ENCODE measurements at places on chromosomes 7 and 10.

DNA sequence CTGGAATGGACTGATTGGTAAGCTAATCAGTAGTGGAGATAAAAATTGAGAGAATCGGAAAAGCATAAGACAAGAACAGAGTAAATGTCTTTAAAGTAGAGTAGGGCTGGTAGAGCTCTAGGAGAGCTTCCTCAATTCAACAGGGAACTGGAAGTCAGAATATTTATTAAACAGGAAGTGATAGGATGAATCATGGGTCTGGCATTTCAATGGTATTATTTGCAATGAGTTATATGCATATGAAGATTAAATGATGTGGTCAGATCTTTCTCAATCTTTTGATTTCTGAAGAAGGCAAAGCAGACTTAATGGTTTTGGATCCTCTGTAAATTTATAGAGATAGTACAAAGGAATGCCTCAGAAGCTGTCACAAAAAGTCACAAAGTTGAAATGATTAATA, 349.0 kb downstream of the HPSE2 start:
- DNase-seq = peak; percentile 45

GRCh38 chr7:98200364-98200763, 10.9 kb upstream of the BHLHA15 start:
- DNase-seq = no peak

GRCh38 chr7:137626469-137627067, 220.2 kb downstream of the DGKI start:
- peak; percentile 54 for DNase-seq

DNA sequence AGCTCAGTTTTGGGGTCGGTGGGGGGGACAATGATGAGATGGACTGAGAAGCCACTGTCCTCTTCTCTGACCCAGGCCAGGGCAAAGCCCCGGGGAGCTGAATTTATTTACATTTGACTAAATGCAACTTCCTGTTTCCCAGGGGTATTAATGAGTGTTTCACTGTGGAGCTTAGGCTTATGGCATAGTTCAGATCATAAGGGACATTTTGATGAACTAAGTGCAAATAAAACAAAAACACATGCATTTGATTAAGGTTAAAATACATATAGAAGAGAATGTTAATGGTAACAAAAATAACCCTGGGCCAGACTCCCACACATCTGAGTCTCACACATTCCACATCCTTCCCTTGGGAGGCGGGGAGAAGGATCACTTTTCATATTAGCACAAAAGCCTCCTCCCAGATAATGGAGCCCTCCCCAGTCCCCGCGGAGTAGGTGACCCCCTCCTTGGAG, 320.6 kb downstream of the FRMD4A start:
- DNase-seq = peak; percentile 87

DNA sequence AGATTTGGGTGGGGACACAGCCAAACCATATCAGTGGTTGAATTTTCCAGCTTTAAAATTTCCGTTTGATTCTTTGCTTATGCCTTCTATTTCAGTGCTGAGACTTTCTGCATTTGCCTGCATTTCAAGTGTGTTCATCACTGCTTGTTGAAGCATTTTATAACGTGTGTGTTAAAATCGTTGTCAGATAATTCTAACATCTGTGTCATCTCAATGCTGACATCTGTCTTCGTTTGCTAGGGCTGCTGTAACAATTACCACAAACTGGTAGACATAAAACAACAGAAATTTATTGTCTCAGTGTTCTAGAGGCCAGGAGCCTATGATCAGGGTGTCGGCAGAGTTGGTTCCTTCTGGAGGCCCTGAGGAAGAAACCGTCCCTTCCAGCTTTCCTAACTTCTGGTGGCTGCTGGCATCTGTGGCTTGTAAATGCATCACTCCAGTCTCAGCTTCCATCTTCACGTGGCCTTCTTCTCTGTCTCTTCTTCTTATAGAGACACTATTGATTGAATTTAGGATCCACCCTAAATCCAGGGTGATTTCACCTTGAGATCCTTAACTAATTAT, 71.1 kb upstream of the SDK1 start:
- DNase-seq = no peak

- peak; percentile 98 for DNase-seq
These were observed 31.5 kb upstream of the NRP1 start for GRCh38 chr10:33365871-33366411.

DNA sequence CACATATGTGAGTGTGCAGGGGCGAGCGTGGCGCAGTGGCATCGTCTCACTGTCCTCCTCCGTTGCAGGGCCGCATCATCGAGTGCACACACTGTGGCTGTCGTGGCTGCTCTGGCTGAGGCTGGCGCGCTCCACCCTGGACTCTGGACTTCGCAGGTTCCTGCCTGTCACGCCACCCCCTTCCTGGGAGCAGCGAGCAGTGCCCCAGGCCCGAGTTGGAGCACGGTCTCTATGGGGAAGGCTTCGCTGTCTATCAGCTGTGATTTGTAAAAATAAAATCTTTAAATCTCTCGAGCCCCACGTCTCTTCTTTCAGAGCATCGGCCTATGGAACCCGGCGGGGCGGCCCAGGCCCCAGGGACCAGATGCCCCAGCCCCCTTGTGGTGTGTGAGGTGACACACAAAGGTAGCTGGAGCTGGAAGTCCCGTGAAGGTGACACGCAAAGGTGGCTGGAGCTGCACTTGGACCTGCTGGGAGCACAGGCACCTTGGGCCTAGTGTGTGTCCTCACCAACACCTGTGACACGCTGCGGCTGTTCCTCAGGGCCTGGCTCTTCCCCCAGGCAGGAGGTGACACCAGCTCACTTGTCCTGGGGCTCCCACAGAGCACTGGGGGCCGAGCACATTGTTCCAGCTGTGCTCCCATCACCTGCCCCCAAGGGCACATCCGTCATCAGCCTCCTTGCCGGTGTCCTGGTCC, 10.7 kb downstream of the BUD31 start:
- DNase-seq = no peak

- peak; percentile 47 for DNase-seq
These were observed 84.3 kb upstream of the CACNA2D1 start for GRCh38 chr7:82527851-82528250.

DNA sequence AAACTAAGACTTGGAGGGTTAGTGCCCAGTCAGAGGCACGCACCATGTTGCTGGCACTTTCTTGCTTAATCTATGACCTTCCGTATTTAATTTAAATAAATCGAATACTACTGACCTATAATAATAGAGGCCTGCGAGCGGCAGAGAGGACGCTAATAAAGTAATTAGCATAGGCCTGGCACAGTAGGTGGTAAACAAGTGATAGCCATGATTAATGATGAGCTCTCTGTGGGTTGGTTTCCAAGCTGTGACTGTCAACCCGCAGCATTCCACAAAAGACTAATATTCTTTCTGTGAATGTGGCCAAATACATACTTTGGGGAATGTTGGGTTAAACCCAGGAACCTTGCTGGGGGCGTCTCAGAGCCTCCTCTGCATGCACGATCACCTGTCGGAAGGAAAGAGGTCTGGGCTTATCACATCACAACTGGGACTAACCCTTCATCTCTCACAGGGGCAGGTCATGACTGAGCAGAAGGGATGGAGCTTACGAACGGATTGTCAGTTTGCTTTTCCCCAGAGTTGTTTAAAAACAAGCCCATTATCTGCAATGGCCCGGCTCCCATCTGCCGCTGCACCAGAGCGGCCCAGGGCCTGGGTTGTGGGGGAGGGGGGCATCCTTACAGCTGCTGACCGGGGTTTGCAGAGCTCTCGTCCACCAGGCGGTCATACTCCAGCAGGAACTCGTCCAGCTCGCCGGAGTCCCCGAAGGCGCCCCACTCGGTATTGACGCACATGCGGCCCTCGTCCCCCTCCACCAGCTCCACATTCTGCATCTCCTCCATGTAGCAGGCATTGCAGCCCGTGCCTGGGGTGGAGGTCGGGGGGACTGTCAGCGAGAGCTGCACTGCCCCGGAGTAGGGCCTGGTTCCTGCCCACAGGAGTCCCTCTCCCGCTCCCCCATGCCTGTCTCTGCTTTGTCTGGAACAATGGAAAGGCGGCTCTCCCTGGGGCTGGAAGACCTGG, 6.2 kb upstream of the MYL7 start:
- no peak for DNase-seq

DNA sequence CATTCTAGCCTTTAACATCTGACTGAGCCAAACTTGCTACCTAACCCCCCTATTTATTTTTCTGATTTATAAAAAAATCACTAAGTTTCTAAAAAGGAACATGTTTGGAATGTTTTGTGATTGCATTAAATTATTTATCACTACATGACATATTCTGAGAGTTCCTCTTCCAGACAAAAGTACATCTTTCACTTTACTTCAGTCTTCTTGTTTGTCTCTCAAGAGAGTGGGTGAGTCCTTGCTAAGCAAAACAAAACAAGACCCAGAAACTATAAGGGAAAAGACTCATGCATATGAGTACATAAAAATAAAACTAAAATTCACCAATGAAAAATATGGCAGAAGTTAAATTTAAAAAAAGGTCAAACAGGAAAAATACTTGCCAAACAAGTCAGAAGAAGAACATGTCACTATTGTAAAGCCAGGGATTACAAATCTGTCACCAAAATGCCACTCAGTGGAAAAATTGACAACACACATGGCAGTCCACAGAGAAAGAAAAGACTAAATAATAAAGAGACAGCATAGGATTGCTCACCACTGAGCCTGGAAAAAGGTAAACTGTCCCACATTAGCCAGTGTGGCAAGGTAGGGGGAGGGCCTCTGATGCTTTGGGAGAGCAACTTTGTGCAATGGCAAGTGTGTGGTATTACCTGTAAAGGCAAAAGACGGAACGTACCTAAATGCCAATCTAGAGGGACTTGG, 166.7 kb upstream of the ZNF32 start:
- DNase-seq = no peak

- no peak for DNase-seq
These were observed 87.3 kb upstream of the CACUL1 start for GRCh38 chr10:118841881-118842605.

GRCh38 chr7:127946111-127946510, 85.1 kb downstream of the LRRC4 start:
- DNase-seq = no peak

DNA sequence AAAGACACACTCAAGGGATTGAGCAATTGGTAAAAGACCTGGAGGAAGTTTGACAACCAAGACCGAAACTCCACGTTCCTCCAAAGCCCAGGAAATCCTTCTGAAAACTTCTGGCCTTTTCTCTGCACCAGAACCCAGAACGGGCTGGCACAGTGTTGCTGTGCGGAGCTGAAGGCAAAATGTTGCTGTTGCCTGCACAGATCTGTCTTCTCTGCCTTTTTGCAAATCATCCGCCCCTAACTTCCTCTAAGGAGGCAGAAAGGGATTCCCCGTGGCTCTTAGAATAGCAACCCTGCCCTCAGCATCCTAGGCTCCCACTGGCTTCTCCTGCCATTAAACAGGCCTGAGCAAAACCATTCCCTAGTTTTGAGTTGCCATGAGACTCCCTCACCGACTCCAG, 44.9 kb downstream of the FIGNL1 start:
- no peak for DNase-seq

DNA sequence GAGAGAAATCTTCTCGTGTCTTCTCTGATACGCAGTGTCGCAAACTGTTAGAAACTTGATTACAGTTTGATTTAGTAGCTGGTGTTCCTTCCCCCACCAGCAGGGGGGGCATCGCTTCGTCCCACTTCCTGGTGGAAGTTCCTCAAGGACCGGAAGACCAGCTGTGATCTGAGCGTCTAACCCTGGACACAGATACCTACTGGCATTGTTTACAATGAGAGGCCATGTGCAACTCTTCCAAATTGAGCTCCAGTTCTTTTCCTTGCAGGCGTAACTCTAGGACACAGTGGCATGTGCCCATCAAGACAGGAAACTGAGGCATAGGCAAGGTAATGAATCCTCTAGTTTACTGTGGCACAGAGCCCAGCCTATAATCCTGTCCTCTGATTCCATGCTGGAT, 219.0 kb downstream of the CCDC3 start:
- DNase-seq = peak; percentile 52

DNA sequence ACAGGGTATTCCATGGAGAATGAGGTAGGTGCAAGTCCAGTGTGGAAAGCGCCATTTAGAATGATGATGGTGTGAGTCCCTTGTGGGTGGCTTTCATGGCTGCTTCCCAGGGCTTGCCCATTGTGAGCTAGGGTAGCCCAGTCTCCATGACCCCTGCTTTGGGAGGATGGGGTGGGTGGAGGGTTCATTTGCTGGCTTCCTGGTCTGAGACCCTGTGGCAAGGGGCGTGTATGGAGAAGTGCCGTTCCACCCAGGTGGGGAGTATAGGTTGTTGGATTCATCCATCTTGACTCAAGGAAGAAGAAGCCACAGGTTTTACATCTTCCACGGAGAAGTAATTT, 27.7 kb downstream of the CCM2 start:
- DNase-seq = no peak

- no peak for DNase-seq
These were observed 61.8 kb upstream of the LRRN3 start for GRCh38 chr7:111029141-111029572.

GRCh38 chr7:54811041-54811845, 52.2 kb upstream of the SEC61G start:
- DNase-seq = peak; percentile 90

DNA sequence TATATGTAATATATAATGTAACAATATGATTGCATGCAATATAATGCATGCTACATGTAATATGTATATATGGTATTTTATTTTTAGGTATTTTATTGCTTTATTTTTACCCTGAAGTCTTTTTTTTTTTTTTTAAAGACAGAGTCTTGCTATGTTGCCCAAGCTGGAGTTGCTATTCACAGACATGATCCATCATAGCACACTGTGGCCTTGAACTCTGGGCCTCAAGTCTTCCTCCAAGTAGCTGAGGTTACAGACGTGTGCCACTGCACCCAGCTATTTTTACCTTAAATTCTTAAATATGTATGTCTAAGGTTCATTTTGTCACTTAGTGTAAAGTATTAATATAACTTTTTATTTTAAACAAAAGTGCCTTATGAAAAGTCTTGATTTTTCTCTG, 47.1 kb downstream of the MKLN1 start:
- no peak for DNase-seq

- no peak for DNase-seq
These were observed 9.3 kb upstream of the AKR1D1 start for GRCh38 chr7:138066954-138067394.

- DNase-seq = no peak
These were observed 143.1 kb downstream of the AHR start for GRCh38 chr7:17441557-17441956.

DNA sequence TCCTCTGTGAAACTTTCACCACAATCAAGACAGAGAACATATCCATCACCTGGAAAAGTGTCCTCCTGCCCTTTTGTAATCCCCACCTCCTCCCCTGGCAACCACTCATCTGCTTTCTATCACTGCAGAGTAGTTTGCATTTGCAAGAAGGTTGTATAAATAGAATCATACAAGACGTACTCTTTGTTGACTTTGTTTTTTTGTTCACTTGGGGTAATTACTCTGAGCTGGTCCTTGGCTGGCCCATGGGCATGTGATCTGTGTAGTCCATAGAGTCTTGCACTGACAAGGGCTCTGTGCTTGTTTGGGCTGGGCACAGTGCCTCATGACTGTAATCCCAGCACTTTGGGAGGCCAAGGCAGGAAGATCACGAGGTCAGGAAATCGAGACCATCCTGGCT, 7.8 kb upstream of the HACD1 start:
- DNase-seq = no peak

DNA sequence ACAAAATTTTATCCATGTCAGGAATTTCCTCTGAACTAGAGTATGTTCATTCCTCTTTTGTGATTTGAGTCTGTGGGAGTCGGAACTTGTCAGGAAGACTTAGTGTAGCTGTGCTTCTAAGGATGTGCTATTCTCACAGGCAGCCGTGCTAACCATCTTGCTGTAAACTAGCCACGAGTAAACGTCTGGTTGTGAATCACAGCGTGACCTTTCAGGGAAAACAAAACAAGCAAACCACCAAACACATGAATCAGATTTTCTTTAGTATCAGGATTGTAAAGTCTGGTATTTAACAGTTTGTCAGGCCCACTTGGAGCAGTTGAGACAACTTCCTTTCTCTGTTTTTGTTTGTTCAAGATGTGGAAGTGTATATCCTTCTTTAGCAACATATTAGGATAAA, 32.0 kb downstream of the AUTS2 start:
- DNase-seq = peak; percentile 92

Data from fibroblast of mammary gland (primary cell).